Stimulated activated CD4-positive, alpha-beta T cell treated with anti-CD3 and anti-CD28 coated beads, Interleukin-1b, Interleukin-23, amount 100 ng/mL, for 1 hour (primary cell): ENCODE measurements at places on chromosomes 2 and 18.

DNA sequence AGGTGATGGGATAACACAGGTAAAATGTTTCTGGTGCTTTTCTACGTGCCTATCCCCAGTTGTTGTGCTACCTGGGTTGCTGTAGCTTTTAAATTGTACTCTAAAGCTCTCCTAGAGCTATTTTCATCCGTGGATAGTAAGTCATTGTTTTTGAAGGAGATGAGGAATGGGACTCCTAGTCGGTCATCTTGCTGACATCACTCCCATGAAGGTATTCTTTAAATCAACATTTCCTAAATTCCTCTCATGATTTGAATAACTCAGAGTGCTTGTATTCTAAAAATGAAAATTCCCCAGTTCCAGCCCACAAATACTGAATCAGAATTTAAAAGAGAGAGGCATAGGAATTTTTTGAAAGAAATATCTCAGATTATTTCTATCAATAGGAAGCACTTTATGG, 44.3 kb downstream of the CCDC148 start:
- DNase-seq, result no peak

GRCh38 chr2:95350774-95351597, 51.5 kb upstream of the FAHD2A start:
- no peak for DNase-seq

- no peak for DNase-seq
Observed at GRCh38 chr18:56897122-56897521, 246.0 kb downstream of the WDR7 start.

DNA sequence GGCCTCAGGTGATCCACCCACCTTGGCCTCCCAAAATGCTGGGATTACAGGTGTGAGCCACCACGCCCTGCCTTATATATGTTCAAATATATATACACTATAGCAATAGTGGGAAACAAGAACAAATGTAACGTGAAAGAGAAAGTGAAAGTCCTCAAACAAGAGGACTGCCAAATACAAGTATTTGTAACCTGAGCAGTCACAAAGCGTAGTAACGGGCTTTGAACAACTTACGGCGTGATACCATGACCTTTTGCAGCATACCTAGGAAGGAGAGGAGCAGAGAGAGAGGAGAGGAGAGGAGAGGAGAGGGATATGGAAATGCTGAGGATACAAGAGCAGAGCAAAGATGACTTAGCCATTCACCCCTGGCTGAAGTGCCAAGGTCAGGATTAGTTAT, 113.8 kb upstream of the RGPD4 start:
- no peak for DNase-seq
